ENCODE measurements at places on chromosomes 1 and 21.
A peak's percentile ranks its signal among the peaks of the same experiment; 100 is the strongest.

- DNase-seq: no peak
Measured at GRCh38 chr1:66876664-66877063, 48.0 kb downstream of the DNAI4 start.

- no peak for DNase-seq
Measured at GRCh38 chr1:212777151-212777550, 14.4 kb downstream of the NSL1 start.

DNA sequence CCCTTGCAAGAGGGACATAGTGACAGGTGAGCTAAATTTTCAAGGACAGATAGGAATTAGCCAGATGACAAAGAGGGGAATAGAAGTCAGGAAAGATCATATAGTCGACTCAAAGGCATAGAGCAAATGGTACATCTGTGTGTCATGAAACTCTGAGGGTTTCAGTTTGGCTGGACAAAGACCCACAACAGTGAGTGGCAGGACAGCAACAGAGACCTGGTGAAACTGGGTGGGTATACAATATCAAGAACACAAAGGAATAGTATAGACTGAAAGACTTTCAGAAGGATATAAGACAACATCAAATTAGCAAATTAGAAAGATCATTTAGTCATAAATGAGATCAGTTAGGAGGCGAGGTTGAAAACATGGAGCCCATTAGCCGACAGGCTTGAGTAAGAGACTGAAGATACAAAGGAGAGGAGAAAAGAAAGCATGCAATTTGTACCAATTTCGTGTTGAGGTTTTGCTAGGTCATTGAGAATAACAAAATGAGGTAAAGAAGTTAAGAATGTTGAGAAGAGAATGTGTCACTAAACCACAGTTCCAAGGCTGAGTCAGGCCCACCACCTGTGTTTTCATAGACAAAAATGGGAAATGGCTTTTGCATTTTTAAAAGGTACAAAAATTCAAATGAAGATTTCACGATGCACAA, 213.8 kb downstream of the HHIPL2 start:
- no peak for DNase-seq

DNA sequence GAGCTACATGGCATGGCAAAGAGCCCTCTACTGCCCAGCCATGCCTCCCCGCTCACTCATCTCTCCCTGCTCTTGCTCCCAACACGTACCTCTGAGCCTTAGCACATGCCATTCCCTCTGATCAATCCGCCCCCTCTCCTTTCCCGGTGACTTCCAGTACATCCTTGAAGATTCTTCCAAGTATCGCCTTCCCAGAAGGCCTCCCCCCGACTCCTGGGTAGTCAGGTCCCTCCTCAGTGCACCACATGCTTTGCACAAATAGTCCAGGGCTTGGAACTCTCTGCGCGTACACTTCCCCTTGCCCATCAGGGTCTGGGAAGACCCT, 77.0 kb upstream of the IFFO2 start:
- DNase-seq: no peak

DNA sequence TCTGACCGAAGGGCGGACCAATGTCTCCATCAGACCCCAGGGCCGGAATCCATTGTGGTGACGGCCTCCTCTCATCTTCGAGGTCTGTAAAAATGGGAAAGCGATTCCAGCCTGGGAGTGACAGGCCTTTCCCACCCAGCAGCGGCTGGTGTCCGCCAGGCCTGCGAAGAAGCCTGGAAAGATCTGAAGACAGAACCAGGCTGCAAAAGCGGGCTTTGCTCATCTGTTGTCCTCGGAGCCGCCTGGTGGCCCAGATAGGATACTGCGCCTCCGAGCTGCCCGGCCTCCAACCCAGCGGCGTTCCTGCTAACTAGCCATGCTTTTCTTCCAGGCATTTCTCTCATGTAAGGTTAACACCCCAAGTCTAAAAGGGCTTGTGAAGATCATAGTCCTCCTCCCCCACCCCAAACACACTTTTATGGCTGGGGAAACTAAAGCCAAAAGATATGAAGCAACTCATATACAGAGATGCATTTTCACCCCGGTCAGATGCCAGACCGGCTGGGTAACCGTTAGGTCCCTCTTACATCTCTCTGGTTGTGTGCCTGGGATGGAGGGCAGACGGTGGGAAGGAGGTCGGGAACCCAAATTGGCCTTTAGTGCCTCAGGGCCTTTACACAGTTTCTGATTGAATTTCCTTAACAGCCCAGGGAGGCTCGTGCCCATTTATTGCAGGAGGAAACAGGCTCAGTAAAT, 1.9 kb upstream of the DHRS3 start:
- DNase-seq: peak; percentile 63

DNA sequence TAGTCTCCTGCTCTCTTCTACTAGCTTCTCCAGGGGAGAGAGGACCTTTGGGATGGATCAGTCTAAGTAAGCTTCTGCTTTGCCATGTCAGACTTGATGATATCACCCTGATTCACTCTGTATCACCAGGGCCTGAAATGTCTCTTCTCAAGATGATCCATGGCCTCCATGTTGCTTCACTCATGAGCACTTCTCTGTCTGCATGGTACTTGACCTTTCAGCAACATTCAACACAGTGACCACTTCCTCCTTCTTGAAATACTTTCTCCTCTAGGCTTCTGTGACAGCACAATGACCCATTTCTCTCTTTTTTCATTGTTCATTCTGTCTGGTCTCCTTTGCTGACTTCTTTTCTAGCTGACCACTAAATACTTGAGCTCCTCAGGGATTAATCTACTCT, 35.3 kb upstream of the NGF start:
- DNase-seq: no peak

GRCh38 chr1:90922996-90923395, 98.8 kb downstream of the ZNF644 start:
- no peak for DNase-seq

DNA sequence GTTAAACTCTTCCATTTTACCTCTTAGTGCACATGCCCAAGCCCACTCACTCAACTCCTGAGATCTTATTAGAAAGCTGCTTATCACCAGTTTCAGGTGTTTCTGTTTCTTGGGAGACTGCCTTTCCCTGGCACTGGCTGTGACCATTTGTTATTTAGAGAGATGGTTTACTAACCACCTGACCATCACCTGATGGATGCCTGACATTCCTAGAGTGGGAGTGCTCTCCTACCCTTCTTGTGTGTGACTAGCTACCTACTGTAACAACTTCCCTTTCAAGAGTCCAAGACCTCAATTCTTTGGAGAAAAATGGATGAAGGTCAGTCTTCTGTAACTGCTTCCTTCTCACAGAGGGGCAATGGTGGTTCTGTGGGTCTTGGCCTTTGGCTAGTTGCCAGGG, 755.2 kb upstream of the ADAMTS5 start:
- no peak for DNase-seq

GRCh38 chr1:28807046-28807445, 4.9 kb upstream of the OPRD1 start:
- no peak for DNase-seq

DNA sequence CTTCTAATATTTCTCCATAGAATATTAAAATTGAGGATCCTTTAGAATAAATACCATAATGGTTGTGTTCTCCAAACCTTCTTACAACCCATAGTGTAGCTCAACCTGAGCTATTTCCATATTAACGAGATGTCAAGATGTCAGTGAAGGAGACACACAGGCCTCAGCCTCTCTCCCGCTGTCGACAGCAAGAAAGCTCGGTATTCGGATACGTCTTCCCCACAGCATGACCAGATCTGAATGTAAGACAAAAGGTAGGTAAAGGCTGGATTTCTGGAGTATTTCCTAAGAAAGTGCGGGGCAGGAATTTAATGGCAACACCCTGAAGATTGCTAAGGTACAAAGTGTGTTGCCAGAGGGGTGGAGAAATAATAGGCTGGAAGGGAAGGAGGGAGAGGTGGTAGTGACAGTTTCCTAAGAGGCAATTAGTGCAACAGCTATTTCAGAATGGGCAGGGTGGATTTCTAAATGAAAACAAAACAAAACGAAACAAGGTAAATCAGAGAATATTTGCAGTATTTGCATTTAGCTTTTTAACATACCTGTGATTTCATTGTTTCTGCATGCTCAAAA, 1.7 kb downstream of the ADSS2 start:
- no peak for DNase-seq

DNA sequence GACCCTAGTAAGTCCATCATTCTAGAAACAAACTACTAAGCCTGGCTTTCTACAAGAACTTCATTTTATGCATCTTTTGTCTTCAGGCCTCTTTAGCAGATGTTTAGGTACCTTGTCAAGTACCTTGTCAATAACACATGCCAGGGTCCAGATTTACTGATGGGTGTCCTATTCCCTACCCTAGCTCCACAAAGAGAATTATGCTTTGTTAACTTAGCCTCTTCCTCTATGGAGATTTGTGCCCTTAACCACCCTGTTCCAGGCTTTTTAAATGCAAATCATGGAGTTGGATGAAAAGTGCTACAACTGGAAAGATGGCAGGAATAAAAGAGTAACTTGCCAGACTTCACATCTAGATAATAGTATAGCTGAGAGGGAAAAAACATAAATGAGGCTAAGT, 42.7 kb downstream of the SPATA46 start:
- DNase-seq: no peak

DNA sequence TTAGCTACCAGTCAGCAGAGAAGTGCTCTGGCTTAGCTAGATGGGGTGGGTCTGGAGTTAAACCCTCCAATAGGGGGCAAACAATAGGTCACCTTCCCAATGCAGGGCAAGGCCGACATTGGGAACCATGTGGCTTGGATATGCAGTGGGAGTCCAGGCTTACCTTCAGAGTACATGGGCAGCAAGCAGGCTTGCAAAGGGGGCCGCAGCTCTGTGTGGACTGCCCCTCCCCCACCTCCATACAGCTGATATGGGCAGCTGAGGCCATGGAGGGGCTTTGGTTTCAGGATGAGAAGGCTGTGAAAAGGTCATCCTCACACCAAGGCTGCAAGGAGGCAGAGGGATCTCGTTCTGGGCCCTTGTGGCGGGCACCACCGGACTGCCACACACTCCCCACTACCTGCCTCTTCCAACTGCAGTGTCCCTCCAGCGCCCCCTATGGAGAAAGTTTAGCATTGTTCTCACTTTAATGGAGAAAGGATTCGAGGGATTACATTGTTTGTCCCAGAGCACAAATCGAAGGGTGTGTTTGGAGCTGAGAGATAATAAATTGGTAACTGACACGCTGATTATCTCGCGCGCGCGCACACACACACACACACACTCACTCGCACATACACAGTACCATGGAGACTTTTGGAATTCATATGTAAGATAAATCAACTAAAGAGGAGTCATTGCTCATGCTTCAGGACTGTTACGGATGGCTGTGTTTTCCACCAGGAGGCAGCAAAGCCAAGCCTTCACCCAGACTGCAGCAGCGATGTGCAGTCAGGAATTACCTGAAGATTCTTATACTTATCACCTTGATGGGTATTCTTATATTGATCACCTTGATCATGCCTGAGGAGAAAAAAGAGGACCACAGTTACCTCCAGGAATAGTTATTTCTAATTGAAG, 7.0 kb upstream of the SMCP start:
- no peak for DNase-seq

DNA sequence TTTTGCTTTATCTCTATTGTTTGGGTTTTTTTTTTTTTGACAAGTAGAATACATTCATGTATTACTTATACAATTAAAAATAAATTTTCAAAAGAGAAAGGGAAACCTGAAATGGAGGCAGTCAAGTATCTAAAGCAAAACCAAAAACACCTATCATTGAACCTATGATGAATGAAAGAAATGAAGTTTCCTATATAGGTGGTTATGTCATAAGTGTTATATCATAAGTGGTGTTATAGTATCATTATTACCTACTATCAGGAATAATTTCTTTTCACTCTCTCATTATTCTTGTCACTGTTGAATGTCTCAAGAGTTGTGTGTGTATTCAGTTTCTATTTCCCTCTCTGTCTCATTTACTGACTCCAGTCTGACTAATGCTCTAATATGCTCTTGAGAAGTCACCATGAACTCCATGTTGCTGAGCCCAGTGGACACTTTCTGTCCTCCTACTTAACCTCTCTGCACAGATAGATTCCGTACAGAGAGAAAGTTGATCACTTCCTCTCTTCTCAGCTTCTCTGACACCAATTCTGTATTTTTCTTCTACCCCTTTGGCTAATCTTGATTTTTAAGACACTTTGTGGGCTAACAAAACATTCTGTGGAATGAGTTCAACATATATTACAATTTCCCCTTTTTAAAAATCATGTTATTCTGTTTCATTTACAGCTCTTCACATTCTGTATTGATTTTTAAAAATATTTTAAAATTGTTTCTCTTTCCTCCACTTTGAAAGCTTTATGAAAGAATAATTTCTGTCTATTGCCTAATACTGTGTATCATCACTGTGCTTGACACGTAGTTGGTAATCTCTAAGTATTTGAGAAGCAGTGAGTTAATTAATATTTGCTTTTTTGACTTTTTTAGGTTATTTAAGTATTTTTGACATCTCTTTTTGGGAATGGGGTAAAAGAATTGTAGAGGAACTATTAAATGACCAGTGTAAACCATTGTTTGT, 50.1 kb downstream of the RASAL2 start:
- DNase-seq: no peak

DNA sequence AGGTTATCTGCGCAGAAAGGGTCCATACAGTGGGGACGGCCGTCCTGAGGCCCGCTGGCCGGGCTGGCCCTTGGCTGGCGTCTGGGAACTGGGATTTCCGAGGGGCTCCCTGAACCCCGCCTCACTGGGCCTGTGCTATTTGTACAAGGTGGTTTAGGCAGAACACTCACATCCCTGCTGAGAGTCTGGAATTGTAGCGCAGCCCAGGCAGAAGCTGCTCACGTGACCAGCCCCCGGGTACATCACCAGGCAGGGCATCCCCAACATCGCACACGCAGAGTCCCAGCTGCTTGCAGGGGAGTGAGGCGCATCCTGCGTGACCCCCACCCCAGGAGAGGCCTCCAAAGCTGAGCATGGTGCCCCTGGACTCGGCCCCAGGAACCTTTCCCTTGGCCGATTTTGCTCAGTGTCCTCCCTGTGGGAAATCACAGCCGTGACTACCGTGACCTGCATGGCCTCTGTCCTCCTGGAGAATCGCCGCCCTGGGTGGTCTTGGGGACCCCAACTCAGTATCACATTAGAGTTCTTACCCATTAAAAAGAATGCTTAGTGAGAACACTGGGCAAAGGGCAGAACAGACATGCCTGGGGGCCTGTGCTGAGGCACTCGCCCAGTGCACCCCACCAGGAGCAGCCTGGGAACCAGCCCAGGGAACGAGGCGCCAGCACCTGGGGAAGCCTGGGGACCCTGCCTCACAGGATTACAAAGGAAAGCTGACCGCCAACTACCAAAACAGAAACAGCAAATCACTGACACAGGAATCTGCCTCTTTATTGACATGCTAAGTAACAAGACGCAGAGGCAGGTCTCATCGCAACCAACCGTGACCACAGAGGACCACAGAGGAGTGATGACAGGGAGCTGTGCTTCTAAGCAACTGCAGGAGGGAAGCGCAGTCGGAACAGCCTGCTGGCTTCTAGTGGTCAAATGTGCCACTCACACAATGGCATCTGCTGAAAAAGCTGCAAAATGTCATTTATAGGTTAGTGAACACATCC, 33.5 kb downstream of the UBE2G2 start:
- no peak for DNase-seq

DNA sequence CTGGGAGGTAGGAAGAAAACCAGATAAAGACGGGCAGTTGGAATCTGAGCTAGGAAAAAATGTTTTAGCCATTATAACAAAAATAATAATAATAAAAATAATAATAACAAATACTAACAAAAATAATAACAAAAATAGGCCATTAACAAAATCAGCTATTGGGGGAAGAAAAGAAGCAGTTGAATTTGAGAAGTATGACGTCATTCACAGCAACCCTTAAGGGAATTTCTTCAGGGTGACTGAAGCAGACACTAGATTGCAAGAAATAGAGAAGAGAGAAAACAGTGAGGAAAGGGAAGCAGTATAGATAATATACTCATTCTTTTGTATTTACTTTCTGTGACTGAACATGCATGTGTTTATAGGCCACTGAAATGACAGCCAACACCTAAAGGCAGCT, 20.0 kb downstream of the KRTAP19-8 start:
- DNase-seq: no peak

GRCh38 chr1:14742181-14742980, 143.9 kb downstream of the KAZN start:
- DNase-seq: no peak
